ENCODE measurements at places on chromosomes 11 and 22.
A peak's percentile ranks its signal among the peaks of the same experiment; 100 is the strongest.

DNA sequence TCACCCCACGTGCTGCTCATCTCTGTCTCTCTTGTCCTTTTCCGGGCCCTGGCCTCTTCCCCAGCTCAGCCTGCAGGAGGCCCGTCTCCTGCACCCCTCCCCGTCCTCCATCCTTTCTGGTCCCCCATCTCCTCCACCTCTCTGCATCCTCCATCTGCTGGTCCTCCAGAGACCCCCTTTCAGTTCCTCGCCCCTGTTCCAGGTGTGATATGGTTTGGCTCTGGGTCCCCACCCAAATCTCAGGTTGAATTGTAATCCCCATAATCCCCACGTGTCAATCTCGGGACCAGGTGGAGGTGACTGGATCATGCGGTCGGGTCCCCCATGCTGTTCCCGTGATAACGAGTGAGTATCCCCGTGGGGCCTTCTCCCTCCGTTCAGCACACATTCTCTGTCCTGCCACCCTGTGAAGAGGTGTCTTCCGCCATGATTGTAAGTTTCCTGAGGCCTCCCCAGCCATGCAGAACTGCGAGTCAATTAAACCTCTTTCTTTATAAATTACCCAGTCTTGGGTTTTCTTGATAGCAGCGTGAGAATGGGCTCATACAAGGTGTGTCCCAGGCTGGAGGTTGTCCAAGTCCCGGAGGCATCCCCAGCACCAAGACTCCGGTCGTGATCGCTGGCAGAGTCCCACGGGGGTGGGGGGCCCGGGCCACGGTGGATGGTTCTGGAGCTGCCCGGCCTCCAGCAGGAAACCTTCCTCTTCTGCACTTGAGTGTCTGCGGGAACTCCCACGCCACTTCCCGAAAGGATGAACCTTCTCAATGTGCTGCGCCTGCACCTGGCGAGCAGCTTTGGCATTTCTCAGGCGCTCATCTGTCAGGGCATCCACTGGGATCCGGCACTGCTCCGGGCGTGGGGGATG, 29.0 kb upstream of the TOLLIP start:
- DNase-seq, result no peak

- DNase-seq, result no peak
Observed at GRCh38 chr11:19209617-19210370, 8.0 kb upstream of the CSRP3 start.

GRCh38 chr22:48240935-48241230, 1478.4 kb downstream of the TBC1D22A start:
- no peak for DNase-seq

- no peak for DNase-seq
Observed at GRCh38 chr11:64529559-64530520, 61.2 kb upstream of the SLC22A12 start.

DNA sequence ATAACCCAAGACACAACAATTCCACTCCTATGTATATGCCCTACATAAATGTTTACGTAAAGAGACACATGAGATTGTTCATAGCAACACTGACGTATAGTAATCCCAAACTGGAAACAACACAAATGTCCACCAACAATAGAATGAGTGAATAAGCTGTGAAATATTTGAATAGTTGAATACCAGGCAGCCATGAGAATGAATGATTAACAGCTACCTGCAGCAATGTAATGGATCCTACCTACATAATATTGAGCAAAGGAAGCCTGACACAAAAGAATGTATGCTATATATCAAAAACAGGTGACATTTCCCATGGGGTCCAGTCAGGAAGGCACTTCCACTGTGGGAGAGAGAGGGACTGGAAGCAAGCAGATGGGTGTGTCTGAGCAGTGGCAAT, 92.8 kb upstream of the LINC01488 start:
- DNase-seq, result no peak

- no peak for DNase-seq
Observed at GRCh38 chr11:1638344-1638743, 8.8 kb downstream of the KRTAP5-5 start.

GRCh38 chr11:59102259-59102765, 4.7 kb upstream of the FAM111B start:
- DNase-seq, result peak; percentile 60

- DNase-seq, result peak; percentile 4
Observed at GRCh38 chr11:71542879-71543777, 5.1 kb upstream of the KRTAP5-9 start.

DNA sequence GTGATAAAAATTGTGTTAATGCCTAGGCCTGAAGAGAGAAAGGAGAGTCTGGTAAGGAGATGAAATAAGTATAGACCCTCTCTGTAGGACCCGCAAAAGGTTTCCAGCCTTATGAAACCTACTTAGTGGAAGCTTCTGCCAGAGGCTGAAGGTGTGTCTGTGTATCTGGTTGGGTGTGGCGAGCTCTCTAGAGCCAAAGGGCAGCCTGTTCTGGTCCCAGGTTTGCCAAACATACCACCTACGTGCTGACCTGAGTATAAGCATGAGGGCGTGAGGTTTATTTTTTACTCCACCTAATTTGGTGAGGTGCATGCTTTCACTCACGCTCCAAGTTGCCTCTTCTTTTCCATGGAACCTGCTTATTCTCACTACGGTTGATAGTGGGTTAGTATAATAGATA, 5.6 kb downstream of the CSTPP1 start:
- DNase-seq, result no peak

GRCh38 chr22:45731798-45732495, 60.3 kb downstream of the ATXN10 start:
- DNase-seq, result peak; percentile 52

DNA sequence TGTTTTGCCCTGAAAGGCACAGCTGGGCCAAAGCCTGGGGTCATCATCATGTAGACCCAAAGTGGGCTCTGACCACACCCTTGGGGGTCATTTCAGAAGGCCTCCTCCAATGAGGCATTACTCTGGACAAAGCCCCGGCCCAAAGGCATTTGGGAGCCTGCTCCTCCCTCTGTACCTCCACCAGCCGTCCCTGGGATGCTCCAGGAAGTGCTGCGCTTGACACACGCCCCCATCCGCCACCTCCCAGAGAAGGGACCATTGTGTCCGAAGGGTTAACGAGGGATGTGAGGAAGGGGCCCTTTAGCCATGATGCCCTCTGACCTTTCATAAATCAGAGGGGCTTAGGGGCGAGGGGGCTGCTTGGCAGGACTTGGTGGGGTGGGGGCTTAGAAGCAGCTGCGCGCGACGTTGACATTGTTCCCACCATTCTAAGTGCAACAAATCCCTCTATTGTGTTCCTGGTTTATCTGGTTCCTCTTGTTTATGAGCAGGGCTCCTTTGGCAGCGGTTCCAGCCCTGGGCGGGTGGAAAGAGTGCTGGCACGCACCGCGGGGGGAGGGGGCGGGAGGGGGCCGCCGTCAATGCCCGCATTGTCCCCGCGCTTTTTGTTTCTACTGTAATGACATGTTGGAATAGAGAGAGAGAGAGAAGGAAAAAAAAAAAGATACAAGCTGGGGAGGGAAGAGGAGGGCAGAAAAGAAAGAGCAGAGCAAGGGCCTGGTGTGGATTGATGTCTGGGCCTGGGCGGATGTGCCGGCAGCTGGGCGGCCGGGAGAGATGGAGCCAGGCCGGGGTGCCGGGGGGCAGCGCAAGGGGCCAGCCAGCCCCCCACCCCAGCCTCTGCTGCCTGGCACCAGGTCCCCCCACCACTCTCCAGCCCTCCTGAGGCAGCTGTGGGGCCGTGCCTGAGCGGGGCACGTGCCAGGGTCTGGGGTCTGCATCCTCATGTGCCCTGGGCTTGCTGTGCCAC, 32.1 kb upstream of the SOX10 start:
- no peak for DNase-seq

DNA sequence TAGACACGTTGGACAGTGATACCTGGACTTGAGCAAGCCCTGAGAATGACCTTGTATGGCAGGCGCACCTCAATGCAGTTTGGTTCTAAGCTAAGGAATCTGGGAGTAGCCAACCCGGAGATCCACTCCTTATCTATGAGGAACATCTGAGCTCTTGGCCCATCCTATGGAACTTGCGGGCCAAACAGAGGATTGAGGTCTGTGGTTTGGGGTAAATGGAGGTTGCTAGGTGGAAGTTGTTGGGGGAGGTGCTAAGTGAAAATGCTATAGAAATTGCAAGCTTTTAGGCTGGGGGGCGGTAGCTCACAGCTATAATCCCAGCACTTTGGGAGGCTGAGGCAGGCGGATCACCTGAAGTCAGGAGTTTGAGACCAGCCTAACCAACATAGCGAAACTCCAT, 8.9 kb downstream of the GDPD5 start:
- DNase-seq, result no peak

DNA sequence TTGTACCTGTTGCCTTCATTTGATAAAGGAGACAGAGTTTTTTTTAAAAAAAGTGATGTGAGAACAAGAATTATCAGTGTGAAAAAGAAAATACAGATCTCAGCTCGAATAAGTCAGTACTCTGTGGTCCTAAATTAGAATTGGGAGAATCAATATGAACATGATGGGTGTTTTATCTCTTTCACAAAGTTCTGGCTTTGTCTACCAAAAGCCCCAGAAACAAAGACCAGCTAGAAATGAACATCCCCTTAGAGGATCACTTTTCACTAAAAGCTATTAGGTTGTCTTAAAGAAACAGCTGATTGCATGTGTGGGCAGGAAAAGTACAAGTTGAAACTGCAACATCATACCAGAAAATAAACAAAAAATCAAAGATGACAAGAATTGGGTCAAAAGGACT, 8.4 kb upstream of the ST14 start:
- no peak for DNase-seq

DNA sequence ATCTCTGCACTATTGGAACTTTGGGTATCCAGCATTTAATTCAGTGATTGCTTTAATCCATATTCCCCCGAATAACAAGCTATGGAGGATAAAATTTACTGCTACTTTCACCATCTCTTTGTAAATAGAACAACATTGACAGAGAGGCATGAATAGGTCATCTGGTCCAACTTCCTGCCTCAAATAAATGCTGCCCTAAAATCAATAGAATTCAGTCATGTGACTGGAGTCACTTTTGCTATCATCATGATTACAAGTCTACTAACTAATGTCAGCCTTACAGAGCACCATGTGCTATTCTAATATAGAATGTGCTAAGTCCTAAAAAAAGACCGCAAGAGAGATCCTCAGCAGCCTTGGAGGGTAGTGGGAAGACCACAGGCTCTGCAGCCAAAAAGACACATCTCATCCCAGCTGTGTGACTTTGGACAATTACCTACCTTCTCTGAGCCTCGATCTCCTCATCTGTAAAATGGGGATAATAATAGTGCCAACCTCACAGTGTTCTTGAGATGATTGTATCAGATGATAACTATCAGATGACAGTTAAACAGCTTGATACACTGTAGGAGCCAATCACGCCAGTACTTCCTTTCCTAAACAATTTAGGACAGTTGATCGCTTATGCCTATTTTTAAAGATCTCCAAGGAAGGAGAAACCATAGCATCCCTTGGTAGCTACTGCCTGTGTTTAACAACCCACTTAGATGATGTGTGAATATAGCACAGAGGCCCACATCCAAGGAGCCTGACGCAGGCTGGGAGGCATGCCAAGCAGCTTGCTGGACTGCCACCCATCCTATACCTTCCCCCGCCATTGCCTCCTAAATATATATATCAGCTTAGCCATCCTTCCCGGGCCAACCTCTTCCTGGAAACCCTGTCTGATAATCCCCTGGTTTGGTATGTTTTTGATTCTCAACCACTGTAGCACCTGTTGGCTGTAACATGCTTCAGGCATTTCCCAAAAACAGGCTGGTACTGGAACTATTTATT, 77.3 kb upstream of the PHF21A start:
- no peak for DNase-seq

DNA sequence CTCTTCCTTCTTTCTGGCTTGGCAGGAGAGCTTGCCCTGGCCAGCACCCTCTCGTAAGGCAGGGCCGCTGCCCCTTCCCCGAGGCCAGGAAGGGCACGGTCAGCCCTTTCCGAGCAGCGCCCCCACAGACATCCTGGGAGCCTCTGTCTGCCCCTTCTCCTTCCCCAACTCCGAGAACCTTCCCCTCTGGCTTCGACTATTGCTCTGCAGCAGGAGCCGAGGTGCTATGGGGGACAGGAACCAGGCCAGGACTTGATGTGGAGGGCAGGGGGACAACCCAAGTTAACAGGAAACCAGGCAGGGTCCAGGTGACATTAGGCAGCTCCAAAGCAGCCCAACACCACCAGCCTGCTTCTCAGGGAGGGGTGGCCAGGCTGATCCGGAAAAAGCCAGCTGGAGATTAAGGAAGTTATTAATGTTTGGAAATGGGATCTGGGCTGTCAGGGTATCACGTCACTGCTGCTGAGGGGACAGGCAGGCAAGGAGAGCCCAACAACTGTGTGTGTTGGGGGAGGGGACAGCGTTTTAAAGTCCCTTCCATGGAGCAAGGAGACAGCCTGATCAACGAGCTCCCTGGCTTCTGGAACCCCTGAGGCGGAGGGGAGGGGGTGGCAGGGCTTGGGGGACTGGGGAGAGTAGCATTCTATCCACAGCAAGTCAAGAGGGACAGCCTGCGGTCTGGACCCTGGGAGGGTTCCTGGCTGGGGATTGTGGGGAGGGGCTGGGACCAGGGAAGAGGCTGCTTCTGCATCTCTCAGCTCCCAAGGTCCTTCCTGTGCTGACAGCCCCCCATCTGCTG, 27.3 kb downstream of the SYT7 start:
- no peak for DNase-seq

DNA sequence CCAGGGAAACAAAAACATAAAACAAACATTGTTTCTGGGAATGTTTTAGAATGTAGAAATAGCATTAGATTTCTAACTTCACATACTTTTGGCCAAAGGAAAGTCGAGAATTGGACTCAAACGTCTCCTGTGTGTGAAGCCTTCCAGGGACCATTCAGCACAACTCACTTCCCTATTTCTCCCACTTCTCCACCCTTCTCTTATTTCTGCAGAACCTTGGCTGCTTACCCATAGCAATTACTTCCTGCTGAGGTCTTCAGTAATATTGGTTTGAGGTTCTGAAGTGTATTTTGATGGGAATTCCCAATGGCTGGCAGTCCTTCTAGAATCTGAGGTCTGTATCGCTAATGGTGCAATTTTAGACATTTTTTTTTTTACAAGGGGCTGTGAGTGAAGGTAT, 158.3 kb upstream of the SNX19 start:
- DNase-seq, result no peak

DNA sequence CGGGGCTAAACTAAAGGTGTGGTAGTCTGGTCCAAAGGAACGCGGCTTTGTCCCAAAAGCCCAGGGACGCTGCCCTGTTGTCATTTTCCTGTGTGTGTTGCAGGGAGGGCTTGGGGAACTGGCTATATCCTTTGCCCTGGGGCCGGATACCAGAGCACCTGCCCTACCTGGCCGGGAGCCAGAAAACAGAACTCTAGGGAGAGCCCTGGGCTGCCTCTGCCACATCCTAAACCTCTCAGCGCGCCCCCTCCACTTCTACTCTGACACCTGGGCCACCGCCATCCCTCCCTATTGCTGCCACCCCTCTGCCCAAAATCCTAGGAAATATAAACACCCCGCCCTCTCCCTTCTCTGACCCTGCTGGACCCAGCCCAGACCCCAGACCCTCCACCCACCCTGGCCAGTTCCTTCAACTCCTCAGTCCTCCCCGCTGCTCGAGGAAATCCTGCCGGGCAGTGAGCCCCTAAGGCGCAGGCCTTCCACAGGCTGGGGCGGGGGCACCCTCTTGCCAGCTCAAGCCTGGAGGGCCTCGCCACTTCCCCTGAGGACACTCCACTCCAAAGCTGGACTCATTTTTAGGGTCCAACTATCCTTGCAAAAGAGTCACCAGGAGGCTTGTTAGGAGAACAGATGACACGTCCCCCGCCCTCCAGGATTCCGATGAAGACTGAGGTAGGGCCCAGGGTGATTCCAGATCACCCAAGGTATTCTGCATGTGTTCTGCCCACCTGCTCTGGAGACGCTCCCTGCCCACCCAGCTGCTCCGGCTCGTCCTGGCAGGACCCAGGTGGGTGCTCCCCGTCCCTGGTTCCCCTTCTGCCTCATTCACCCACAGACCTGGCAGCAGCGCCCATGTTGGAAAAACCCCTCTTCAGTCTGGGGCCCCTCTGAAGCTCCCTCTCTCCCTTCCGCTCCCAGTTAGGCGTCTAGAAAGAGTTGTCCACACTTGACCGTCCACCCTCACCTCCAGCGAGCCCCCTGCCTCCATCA, 12.2 kb downstream of the KCTD17 start:
- DNase-seq, result no peak

Measured in ELR (cell line).